ENCODE measurements at places on chromosomes 11 and 22.

DNA sequence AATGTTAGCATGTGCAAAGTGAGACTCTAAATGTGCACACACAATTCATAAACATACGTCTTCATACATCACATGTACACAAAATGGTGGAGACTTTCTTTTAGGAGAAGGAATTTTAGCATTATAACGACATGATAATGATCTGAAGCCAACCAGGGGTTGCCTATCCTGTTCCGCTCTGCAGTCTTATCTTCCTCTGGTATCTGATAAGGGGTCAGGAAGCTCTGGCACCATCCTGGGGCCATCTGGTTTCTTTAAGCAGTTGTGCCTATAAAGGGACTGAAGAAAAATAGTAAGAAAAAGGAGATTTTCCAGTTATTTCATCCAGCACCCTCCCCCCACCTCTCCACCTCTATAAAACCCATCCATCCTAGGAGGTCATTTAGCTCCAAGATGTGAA lies 5.8 kb upstream of the NUP50 start:
- no peak for DNase-seq

GRCh38 chr11:121766991-121767390 lies 314.2 kb upstream of the SORL1-AS1 start:
- no peak for DNase-seq

GRCh38 chr22:32331236-32331917 lies 26.3 kb upstream of the RFPL3 start:
- DNase-seq = no peak

GRCh38 chr22:40599731-40600130 lies 36.8 kb downstream of the MRTFA start:
- no peak for DNase-seq

GRCh38 chr11:106077609-106078455 lies at the start of gene AASDHPPT:
Gene AASDHPPT (plus strand): TSS chr11:106077662. CDS start chr11:106077711, 49 bp downstream.
- no peak for DNase-seq

DNA sequence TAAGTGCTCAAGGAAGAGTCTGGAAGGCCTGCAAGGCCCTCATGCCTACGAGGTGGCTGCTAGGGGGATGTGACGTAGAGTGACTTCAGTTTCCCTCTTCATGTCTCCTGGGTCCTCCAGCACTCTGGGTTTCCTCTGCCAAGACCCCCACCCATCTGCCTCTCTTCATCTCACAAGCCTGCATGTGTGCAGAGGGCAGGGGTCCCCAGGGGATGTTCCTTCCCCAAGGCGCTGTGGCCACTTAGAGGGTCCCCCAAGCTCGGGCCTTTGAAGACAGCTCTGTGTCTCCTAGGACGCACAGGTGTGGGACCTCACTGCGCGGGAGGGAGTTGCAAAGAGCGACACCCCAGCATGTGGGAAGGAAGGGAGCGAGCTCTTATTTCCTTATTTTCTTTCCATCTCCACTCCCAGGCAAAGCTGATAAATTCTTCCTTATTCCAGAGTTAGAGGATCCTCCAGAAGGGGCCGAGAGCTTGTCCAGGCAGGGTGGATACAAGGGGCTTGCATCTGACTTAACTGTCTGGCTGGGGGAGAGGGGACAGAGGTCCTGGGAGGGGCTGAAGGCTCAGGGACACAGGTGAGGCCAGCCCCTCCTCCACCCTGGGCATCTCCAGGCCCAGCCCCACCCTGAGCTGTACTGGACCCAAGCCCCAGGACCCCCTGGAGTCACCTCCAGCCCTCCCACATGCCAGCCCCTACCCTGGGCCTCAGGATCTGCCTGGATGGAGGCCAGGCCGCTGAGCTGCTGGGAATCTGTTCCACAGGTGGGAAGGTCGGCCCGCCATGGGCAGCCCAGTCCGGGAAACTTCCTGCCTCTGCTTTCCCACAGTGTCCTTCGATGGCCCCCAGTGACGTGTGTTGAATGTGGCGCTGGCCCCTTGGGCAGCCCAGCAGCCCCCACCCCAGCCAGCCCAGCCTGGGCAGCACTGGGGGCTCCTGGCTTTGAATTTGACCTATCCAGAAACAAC lies 59.7 kb upstream of the KCNQ1OT1 start:
- no peak for DNase-seq

- DNase-seq = no peak
Observed at GRCh38 chr22:49590851-49591445, 236.7 kb downstream of the BRD1 start.

DNA sequence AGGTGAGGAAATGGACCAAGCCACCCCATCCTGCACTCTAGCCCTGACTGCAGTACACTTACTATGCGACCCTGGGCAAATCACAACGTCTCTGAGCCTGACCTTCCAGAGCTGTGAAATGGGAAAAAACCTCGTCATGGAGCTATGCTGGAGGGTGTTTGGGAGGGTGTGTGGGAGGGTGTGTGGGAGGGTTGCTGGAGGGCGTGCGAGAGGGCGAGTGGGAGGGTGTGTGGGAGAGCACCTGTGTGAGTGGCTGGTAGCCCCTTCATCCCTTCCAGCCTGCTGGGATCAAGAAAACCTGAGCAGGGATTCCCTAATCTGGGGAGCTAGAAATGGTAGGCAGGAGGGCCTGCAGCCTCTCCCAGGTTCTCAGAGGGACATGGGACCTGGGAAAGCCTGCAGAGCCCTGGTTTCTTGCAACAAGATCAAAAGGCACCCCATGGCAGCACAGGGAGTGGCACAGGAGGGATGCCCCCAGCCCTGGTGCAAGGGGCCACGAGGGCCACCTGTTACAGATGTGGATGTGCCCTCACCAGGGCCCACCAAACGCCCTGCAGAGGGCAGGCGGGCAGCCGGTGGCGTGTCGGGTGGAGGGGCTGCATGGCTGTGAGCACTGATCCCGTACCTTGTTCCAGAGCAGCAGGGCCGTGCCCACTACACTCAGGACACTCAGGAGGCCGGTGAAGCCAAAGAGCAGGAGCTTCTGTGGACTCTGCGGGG lies 23.2 kb downstream of the NFAM1 start:
- DNase-seq = no peak

DNA sequence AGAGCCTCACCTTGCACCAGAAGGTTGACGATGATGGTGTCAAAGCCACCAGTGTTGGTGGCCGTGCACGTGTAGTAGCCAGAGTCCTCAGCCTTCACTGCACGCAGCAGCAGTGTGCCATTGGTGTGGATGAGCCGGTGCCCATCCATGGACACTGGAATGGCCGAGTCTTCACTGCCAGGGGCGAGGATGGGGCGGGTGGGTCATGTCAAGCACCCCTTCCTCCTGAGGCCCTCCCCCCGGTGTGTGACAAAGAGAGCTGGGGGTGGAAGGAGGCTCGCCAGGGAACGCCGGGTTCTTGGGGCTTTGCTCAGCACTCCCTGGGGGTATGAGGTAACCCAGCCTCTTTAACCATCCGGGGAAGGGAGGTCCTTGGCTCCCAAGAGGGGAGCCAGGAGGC lies 111.6 kb downstream of the CEP164 start:
- no peak for DNase-seq

Data from cerebellar nuclear complex (tissue), 1 donor.